Umbilical cord (tissue), 2 donors: ENCODE measurements at places on chromosomes 1 and 21. TPM values are rescaled to one million over a fixed set of nuclear protein-coding genes. Genes with fewer than 3 reads are reported as not detected.

The RGS16 gene
- 4.6 TPM for total RNA-seq

The MAGI3 gene
- 33.2 TPM for total RNA-seq

The FMO4 gene
- 5.8 TPM for total RNA-seq

The LRRC40 gene
- total RNA-seq, result 17.1 TPM

The NBPF19 gene
- 29.1 TPM for total RNA-seq

The DAB1 gene
- 4.8 TPM for total RNA-seq

The RBP7 gene
- not detected for total RNA-seq

The IVL gene
- total RNA-seq, result 14.2 TPM

The NHLH1 gene
- total RNA-seq, result 2.6 TPM

The MNDA gene
- total RNA-seq, result 15.9 TPM

- DNase-seq, result no peak
Measured at GRCh38 chr1:2580691-2581090, 5.9 kb upstream of the PRXL2B start.

- no peak for DNase-seq
Measured at GRCh38 chr1:23110391-23110790, 58.3 kb downstream of the LUZP1 start.

DNA sequence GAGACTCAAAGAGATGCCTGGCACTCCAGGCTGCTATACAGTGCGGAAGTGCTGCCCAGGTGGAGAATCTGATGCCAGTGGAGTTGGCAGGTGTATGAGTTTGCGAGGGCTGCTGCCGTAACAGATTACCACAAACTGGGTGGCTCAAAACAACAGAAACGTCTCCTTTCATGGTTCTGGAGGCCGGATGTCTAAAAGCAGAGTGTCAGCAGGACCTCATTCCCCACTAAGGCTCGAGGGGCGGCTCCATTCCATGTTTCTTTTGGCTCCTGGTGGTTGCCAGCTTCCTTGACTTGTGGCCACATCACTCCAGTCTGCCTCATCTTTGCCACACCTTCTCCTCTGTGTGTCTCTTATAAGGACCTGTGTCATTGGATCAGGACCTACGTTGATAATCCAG is 10.0 kb downstream of the RCSD1 start:
- no peak for DNase-seq

DNA sequence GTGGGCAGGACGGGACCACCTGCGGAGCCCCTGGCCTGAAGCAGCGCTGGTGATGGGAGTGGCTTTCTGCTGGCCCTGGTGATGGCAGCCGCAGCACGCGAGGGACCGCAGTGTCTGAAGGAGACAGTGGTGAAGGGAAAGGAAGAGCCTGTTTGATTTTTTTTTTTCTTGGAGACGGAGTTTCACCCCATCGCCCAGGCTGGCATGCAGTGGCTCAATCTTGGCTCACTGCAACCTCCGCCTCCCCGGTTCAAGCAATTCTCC is 40.2 kb upstream of the TRAPPC10 start:
- no peak for DNase-seq

DNA sequence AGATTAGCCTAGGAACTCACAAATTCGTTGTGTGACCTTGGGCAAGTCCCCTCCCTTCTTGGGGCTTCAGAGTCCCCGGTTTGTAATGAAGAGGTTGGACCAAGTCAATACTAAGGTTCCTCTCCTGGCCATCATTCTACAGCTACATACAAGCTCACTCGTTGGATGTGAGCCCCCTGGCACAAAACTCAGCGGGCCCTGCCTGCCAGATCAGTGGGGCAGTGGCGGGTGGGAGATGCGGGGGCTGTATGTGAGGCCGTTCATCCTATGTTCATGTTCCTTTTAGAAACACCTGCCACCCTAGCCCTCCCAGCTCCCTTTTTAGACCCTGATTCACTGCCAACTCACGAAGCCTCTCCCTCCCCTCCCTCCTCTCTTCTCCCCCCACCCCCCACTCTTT is 2.1 kb downstream of the DLGAP3 start:
- no peak for DNase-seq

DNA sequence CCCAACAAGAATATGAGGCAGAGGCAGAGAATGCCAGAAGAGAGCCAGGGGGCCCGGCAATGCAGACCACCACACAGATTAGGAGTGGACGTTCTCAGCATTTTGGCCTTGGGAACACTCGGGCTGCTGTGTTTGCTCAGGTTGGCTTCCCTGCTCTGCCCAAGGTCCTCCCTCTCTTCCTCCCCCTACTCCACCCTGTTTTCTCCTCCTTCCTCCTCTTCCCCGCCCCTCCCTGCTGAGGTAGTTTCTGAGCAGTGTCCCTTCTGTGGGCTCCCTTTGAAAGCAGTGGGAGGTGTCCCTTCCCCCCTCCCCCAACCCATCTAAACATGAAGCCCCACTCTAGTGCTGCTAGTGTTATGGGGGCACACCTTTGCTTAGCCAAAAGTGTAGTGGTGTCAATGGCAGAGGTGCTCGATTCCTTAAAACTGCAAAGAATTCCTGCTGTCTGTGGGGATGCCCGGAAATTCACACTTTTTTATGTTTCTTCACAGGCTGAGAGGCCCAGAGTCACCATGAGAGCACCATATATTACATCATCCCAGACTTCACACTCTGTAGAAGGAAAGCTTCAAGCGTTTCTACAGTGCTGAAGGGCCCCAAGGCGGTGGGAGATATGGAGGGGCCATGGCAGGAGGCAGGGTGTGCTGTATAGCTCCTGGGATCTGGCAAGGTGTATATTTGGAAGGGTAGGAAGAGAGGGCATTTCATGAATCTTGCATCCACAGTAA is at the start of gene HHIPL2:
HHIPL2 (minus strand) TSS at position 161 of the 728 bp plus-strand sequence; CDS start at position 101, 60 bp downstream.
- no peak for DNase-seq

- no peak for DNase-seq
Measured at GRCh38 chr1:220746851-220747250, 1.3 kb upstream of the MTARC2 start.

DNA sequence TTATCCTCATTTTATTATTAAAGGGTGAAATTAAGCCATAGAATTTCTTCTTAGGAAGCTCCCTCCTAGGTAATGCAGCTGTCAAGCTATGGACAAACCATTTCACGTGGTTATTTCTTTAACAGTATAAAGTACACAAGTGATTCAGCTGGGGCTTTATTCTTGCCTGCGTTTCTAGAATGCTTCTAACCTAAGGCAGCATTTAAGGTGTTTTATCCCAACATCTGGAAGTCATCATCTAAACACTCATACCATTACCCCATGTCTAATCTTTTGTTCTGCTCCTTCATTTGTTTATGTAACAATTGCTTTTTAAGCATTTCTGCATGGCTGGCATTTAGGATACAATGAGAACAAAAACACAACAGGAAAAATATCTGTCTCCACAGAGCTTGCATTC is 829.2 kb upstream of the ADAMTS5 start:
- peak; percentile 50 for DNase-seq

GRCh38 chr1:173268786-173269277 is 61.7 kb upstream of the TNFSF4 start:
- no peak for DNase-seq

- no peak for DNase-seq
Measured at GRCh38 chr1:91148641-91149069, 126.8 kb upstream of the ZNF644 start.

- no peak for DNase-seq
Measured at GRCh38 chr1:6873298-6874015, 88.2 kb downstream of the CAMTA1 start.
